Activated CD8-positive, alpha-beta memory T cell treated with anti-CD3 and anti-CD28 coated beads for 1 hour (primary cell): ENCODE measurements at places on chromosomes 4 and X.

DNA sequence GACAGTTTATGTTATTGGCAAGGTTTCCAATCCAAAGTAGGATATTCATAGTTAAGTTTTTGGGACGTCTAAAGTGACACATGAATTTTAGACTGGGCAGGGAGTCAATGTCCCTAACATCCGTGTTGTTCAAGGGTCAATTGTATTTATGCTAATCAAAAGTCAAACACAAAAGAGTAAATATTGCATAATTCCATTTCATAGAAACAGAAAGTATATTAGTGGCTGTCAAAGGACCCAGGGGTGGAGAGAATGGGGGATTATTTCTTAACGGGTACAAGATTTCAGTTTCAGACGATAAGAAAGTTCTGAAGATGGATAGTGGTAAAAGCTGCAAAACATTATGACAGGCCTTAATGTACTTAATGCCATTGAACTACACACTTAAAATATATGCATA is 971.8 kb upstream of the AGA start:
- no peak for DNase-seq

- no peak for DNase-seq
Observed at GRCh38 chr4:108068442-108068841, 78.8 kb downstream of the HADH start.

DNA sequence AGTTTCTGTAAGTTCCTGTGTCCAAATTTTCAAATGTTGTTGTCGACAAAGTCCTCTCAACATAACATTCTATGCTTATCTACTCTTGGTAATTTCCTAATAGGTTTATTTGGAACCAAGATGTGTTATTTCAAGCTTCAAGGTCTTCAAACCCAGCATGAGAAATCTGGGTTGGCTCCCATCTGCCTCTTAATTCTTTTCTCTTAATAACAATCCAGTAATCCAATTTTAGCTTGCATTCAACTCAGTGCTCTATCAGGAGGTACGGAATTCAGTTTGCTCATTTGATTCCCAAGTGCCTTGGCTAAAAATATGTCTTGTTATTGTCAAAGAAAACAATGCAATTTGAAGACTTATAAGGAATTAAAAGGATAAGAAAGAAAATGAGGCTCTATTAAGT is 235.5 kb upstream of the MID1 start:
- DNase-seq: no peak

DNA sequence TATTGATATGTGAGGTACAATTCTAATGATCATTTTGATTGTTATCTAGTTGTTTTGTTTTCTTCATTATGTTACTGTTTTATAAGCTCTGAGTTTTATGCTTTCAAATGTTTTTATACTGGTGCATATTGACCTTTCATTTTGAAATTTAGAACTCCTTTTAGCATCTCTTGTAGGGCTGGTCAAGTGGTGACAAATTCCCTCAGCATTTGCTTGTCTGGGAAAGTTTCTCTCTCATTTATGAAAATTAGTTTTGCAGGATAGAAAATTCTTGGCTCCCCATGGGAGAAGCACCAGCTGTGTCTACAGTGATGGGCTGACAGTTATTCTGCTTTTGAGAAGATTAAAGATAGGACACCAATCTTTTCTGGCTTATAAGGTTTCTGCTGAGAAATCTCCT is 105.3 kb upstream of the SPRY1 start:
- DNase-seq: no peak

DNA sequence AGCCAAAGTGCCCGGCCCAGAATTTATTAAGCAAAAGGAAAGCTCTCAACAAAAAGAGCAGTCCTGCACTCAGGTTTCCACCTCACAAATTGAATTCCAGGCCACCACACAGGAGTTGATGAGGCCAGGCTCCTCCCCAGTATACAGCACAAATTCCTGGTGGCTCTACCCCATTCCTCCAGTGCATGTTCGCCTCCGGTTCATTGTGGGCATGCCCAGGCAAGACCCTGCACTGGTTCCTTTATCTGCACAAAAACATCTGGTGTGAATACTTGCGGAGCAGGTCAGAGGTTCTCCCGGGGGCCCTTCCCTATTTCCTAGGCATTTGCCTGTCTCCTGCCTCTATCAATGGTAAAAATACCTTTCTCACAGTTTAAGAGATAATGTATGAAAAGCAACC is 195.2 kb upstream of the ANXA10 start:
- DNase-seq: no peak

DNA sequence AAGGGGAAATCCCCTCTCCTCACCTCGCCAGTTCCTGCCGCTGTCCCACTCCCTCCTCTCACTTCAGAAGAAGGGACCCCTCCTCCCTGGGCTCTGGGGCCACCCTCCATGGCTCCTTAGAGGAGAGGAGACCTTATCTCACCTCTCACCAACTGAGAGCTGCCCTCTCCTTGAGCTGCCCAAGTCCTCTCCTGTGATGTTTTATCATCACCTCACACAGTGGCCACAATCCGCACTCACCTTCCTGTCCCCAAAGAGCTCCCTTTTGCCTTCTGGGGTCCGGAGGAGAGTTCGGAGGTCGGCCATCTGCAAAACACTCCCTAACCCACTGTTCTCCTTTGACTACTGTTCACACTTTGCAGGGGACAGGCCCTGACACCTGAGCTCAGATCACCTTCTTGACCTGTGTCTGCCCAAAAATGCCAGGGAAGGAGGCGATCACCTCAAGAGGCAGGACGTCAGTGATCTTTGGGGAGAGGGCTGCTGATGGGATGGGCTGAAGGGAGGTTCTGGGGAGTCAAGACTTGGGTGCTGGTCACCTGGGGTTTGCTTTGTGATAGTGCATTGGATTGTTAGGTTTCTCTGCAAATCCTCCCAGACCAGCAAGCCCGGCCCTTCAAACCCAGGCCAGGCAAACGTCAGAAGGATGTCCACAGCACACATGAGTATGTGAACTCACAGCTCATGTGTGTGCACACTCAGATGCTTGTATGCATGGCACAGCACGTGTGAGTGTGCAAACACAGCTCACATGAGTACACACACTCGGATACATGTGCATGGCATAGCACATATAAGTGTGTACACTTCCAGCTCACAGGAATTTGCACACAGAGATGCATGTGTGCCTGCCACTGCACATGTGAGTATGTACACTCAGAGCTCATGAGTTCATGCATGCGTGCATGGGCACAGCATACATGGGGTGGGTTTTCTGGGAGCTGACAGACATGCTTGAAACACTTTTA is 41.8 kb downstream of the HTRA3 start:
- no peak for DNase-seq

GRCh38 chr4:114603497-114603896 is 4.9 kb downstream of the UGT8 start:
- DNase-seq: no peak

GRCh38 chr4:127362686-127363085 is 270.1 kb upstream of the INTU start:
- DNase-seq: no peak

DNA sequence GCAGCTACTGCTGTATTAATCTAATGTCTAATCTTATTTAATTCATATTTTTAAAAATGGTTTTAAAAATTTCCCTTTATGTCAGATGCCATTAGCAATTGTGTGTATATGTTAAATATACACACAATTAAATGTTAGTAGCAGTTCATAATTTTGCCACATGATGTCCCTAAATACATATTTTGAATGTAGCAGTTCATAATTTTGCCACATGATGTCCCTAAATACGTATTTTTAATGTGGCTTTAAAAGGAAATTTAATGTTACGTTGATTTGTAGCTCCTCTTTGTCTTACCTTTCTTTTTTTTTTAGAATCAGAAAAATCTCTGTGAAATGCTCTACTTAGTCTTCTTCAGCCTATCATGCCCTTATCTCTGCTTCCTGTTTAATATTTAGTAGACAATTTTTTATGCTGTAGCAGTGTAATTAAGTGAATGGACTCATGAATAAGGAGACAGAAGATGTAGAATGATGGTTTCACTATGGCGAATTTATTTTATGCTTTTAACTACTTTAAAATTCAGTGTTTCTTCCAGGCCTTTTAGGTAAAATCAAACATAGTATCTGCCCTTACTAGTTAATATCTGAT is 26.1 kb downstream of the RBM46 start:
- no peak for DNase-seq

DNA sequence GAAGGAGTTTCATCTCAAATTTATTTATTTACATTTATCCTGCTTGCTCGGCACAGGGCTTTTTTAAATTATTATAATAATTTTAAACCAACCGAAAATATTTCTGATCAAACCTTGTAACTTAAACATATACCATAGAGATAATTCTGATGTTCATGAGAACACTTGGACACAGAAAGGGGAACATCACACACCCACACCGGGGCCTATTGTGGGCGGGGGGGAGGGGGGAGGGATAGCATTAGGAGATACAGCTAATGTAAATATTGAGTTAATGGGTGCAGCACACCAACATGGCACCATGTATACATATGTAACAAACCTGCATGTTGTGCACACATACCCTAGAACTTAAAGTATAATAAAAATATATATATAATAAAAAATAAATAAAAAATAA is 2.9 kb downstream of the ANXA5 start:
- DNase-seq: no peak

GRCh38 chr4:31053451-31053850 is 333.3 kb downstream of the PCDH7 start:
- DNase-seq: no peak

- no peak for DNase-seq
Observed at GRCh38 chrX:69311936-69312670, 146.8 kb upstream of the PJA1 start.

GRCh38 chr4:21535898-21536297 is 412.7 kb downstream of the KCNIP4 start:
- no peak for DNase-seq

GRCh38 chr4:40843696-40844095 is 93.9 kb downstream of the NSUN7 start:
- DNase-seq: no peak

- DNase-seq: no peak
Observed at GRCh38 chrX:106959901-106960300, 39.7 kb downstream of the CLDN2 start.

DNA sequence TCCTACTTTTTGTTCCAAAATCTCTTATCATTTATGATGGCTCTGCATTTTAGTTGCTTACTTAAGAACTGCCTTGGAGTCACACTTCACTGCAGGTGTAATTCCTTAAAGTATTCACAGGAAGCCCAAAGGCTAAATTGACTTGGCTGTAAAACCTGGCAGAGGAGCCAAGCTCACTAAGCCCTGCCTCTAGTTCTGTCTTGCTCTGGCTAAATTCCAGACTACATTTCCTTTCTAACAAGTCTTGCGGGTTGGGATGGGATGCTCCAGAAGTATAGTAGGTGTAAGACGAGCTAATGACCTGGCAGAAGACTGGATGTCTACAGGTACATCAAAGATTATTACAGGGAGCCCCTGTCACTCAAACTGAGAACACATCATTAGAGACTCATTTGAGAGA is 924.0 kb upstream of the INTU start:
- no peak for DNase-seq
